ENCODE measurements at places on chromosomes 6 and 20.

DNA sequence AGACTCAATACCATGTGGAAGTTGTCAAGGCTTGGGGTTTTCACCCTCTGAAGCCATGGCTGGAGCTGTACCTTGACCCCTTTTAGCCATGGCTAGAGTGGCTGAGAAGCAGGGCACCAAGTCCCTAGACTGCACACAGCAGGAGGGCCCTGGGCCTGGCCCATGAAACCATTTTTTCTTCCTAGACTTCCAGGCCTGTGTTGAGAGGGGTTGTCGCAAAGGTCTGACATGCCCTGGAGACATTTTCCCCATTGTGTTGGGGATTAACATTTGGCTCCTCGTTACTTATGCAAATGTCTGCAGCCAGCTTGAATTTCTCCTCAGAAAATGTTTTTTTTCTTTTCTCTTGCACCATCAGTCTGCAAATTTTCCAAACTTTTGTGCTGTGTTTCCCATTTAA is 196.4 kb downstream of the SLC16A10 start:
- DNase-seq, result no peak

- DNase-seq, result no peak
Measured at GRCh38 chr6:118935978-118936703, 1.2 kb upstream of the MCM9 start.

- no peak for DNase-seq
Measured at GRCh38 chr6:129115471-129115870, 232.5 kb downstream of the LAMA2 start.

DNA sequence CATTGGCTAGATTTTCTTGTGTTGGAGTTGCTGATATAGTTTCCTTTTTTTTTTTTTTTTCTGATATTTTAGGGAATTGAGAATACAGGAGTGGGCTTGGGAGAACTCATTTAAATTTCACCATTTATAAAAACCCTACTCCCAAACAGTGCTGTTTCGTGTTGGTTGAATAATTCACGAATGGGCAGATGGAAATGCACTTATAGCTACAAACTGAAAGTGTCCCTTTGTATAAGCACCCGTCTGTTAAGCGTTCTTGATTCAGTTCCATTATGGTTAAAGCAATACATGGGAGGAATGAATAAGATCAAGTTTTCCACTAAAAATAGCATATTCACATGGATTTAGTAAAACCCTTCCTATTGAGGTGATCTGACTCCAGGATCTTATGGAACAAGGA is 122.2 kb upstream of the ARG1 start:
- DNase-seq, result peak; percentile 47

DNA sequence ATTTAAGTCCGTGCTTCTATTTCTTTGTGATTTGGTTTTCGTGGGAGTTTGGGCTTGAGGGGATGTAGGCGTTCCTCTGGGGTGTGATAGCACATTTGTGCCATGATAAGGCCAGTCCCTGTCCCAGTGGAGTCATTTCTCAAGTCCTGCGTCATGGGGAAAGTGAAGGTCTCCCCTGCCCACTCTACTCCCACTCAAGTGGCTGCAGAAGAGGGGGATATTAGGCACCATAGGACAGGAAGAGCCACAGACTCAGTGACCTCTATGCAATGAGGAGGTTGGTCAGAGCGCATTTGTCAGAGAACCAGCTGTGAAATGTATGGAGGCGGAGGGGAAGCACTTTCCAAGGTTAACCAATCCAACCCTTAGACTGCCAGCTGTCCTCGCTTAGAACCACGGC is 51.9 kb upstream of the EDN1 start:
- no peak for DNase-seq

DNA sequence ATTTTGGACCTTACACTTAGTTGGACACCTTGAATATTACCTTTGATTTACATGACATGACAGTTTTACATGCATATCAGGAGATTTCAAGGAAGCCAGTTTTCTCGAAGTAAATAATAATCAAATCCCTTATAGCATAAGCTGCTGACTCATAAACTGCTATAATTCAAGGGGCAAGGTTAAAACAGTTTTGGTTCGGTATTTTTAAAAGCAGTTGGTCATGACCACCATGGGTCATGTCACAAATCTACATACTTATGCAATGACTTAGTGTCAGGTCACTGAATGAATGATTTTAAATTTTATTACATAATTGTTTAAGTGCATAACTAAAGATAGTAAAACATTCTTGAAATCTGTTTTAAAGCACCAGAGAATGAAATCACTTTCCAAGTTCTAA is 158.0 kb downstream of the DST start:
- DNase-seq, result no peak

DNA sequence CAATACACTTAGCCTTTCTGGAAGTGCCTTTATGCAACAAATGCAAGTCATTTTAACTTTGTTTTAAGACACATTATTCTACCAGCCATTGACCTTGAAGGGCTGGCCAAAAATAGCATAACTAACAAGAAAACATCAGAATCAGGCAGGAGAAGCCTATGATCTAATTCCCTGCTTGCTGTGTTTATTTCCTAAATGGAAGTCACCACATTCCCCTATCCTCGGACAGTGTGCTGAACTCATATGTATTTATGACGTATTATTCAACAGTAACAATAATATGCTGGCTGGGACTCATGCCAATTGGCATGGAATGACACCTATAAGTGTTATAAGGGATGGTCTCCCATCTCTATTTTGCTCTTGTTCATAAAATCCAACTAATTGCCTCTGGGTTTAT is 140.7 kb downstream of the MAP3K7 start:
- peak; percentile 13 for DNase-seq

DNA sequence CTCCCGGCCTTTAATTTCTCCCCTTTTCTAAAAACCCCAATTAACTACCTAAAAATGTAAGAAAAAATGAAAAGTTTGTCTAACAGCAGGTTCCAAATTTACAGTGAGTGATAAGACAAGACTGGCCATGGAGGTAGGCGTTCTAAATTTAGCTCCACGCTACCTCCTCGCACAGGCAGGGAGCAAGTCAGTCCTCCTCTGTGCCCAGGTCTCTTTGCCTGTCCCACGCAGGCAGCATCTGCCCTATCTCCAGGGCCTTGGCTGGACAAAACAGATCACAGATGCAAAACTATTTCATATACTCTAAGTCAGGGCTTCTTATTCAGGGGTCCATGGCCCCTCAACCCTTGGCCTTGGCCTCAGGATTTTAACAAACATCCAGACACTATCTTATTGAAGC is 98.0 kb upstream of the JARID2 start:
- DNase-seq, result no peak

DNA sequence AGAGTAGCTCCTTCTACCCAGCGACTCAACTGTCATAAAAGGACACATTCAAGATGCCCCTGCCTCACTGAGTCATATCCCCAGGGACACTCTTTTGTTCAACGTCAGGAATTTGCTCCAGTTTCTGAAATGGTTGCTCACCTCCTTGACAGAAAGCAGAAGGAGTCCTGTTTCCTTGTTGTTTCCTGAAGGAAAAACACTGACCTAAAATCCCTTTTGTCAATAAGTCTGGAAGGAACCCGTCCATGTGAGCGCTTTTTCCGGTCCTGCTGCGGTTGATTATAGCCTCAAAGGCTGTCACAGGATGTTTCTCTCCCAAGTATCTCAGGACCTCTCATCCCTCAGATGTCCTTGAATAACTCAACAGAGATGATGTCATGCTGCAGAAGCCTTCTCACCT is 113.6 kb upstream of the PLEKHG1 start:
- peak; percentile 49 for DNase-seq

DNA sequence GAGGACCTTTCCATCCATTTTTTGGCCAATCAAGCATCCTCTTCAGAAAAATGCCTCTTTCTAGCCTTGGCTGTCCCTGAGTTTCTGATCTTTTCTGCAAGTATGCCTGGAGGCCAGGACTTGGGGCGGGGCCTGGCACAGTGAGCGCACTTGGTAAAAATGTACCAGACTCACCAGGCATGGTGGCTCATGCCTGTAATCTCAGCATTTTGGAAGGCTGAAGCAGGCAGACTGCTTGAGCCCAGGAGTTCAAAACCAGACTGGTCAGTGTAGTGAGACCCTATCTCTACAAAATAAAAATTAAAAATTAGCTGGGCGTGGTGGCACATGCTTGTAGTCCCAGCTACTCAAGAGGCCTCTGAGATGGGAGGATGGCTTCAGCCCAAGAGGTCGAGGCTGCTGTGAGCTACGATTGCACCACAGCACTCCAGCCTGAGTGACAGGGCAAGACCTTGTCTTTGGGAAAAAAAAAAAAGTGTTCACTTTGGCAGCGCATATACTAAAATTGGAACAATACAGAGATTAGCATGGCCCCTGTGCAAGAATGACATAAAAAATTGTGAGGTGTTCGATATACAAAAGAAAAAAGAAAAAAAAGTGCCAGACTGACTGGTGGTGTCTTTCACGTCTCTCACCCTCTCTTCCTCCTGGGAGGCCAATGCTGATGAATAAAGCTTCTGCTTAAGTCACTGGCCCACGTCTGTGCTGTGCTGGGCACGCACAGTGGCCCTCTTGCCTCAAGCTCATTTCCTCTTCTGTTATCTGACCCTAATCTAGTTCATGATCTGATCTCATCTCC is 18.1 kb upstream of the SLC9A8 start:
- DNase-seq, result no peak

GRCh38 chr6:14897831-14898230 is 348.0 kb upstream of the JARID2 start:
- DNase-seq, result peak; percentile 26

- no peak for DNase-seq
Measured at GRCh38 chr20:18314786-18315406, 26.6 kb downstream of the ZNF133 start.

- no peak for DNase-seq
Measured at GRCh38 chr6:136607204-136607931, 57.1 kb upstream of the MAP7 start.

GRCh38 chr6:121607721-121608120 is 172.3 kb downstream of the GJA1 start:
- DNase-seq, result no peak

Data from muscle of leg (tissue), 16 donors.